ENCODE measurements at places on chromosomes 3 and 15.

DNA sequence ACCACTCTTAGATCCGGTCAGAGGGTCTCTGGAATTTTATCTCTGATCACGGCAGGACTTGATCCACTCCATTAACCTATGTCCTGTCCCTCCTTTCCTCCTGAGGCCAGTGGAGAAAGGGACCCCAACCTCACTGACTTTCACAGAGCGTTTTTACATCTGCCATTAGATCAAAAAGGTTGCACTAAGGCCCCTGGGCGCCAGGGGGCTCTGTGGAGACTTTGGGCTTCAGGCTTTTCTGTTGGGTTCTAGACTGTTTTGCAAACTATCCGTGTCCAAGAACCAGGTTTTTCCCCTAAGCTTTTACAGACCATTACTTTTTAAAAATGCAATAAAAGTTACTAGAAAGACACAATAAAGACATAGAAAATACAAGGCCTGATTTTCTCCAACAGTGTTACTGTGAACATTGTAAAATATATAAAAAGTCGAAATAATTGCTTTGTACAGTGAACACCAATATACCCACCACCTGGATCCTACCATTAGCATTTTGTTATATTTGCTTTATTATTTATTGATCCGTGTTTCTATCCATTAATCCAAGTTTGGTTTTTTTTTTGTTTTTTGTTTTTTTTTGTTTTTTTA lies 159.7 kb downstream of the POLR2M start:
- peak; percentile 3 for DNase-seq

DNA sequence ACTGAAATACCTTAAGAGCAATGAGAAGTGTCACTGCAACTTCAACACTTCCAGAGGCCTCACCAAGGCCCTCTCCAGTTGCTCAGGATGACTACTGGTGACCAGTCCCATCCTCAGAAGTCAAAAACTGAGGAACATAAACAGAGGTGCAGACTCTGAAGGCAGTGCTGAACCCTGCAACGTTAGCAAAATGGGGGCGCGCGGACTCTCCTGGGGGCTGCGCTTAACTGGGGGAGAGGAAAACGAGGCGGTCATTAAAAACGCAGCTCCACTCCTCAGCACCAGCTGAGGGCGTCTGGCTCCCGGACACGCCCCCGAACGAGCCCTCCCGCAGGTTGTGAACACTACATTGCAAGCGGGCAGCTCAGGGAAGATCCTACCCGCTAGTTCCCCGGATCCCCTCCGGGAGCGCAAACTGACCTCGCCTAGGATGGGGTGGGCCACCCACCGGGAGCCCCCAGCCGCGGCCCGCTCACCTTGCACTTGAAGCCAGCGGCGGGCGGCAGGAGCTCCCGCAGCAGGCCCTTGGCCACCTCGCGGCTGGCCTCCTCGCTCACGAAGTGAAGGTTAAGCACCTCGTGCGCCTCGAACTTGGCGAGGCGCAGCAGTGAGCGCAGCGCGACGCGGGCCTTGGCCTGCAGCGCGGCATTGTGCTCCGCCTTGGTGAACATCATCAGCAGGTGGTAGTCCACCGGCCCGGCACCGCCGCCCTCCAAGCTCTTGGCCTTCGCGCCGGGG lies 711 bp downstream of the XXYLT1 start:
- peak; percentile 26 for DNase-seq

- DNase-seq: no peak
Observed at GRCh38 chr3:172848910-172849309, 98.4 kb downstream of the ECT2 start.

- DNase-seq: no peak
Observed at GRCh38 chr3:102400142-102400541, 34.7 kb upstream of the ZPLD1 start.

DNA sequence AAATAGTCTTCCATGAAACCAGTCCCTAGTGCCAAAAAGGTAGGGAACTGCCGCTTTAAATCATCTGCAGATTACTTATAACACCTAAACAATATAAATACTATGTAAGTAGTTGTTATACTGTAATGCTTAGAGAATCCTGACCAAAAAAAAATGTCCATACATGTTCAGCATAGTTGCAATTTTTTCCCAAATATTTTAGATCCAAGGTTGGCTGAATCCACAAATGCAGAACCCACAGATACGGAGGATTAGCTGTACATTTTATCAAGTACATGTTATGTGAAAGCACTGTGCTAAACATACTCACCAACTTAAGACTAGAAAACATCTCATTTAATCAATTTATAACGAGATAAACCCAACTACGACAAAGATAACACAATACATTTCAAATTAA lies 9.3 kb downstream of the MSL2 start:
- no peak for DNase-seq
